Natural killer cell (primary cell): ENCODE measurements at places on chromosomes 1 and 21.

GRCh38 chr1:22953740-22954141, 18.9 kb downstream of the LACTBL1 start:
- no peak overlapping the region for H3K4me3 ChIP-seq
- H3K27me3 ChIP-seq, result peaks cover 2% of the 10 kb centered on the region
- no peaks in the 10 kb centered on the region for H3K4me1 ChIP-seq
- DNase-seq, result no peak

GRCh38 chr1:225847610-225848009, 34.6 kb downstream of the TMEM63A start:
- H3K27ac ChIP-seq, result peak overlapping the region; percentile 61
- peaks cover 24% of the 10 kb centered on the region for H3K36me3 ChIP-seq
- DNase-seq, result no peak
- H3K4me1 ChIP-seq, result peaks cover 58% of the 10 kb centered on the region

DNA sequence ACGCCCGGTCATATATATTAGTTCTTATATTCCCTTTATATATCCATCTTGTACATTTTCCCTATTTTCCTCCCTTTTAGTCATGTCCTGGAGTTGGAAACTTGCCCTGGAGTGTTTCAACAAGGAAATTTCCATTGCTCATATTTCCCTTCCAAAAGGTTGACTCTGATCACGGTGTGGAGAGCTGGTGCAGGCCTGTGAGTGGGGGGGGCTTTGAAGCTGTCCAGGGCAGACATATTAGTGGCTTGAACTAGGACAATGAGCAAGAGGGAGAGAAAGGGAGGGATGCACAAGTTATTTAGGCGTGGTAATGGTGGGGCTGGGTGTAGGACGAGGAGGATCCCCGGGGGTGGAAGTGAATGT, 30.4 kb upstream of the TMEM61 start:
- no peak overlapping the region for H3K27ac ChIP-seq
- no peak overlapping the region for H3K4me3 ChIP-seq
- H3K4me1 ChIP-seq, result peaks cover 13% of the 10 kb centered on the region

- no peaks in the 10 kb centered on the region for H3K27me3 ChIP-seq
- no peaks in the 10 kb centered on the region for H3K4me1 ChIP-seq
- DNase-seq, result no peak
Measured at GRCh38 chr1:244760471-244760870, 75.0 kb upstream of the COX20 start.
